ENCODE measurements at places on chromosomes 11 and 22. TPM values are rescaled to one million over a fixed set of nuclear protein-coding genes. Genes with fewer than 3 reads are reported as not detected.

Gene LUZP2
- not detected for total RNA-seq

- DNase-seq = no peak
Measured at GRCh38 chr22:34973926-34974325, 92.0 kb upstream of the ISX start.

- no peak for DNase-seq
Measured at GRCh38 chr11:22774716-22775115, 54.9 kb downstream of the SVIP start.

Gene SLC25A18
- 2.8 TPM for total RNA-seq

DNA sequence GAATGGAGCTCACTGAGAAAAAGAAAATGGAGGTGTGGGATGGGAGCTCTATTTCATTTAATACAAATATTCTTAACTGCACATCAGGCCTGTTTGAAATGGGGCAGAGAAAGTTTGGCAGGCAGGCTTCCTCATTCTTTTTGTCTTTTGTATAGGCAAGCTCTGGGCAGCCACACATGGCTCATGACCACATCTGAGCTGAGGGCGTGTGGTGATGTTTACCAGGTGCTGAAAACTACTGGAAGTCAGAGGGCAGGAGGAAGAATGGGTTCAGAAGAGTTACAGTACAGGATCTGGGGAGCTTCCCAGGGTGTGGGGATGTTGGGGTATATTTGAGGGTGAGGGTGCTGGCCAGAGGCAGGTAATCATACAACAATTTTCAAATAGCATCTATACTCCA is 66.3 kb upstream of the NAV2 start:
- DNase-seq = no peak

Gene GALNT18
- total RNA-seq = 68.9 TPM

Gene TLCD5
- 2.9 TPM for total RNA-seq

GRCh38 chr11:65501186-65501471 is 2.3 kb downstream of the MALAT1 start:
- DNase-seq = no peak

Gene ZNF74
- 8.9 TPM for total RNA-seq

DNA sequence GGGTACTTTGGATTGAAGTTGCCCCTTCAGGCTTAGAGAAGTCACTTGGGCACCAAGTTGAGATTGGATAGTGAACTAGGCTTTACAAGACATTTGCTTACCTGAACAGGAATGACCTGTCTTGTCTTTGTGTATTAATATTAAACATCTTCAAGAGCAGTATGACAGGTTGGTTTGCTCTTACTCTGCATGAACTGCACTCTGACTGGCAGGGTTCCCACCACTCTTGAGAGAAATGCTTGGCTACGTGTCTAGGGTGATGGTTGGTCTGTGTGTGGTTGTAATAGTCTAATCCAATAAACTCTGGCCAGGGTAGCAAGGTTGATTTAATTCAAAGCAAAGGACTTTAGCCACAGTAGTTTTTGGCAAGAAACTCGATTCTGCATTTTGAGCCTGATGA is 20.1 kb upstream of the SPTBN2 start:
- no peak for DNase-seq

Measured in upper lobe of left lung (tissue), 6 donors.